Activated naive CD4-positive, alpha-beta T cell treated with anti-CD3 and anti-CD28 coated beads for 36 hours (primary cell): ENCODE measurements at places on chromosomes 11 and 22. TPM values are rescaled to one million over a fixed set of nuclear protein-coding genes. Genes with fewer than 3 reads are reported as not detected.

The EFCAB6 gene
- total RNA-seq: 0.15 TPM

The RCOR2 gene
- 0.17 TPM for total RNA-seq

The ATP5MG gene
- 284 TPM for total RNA-seq

The KCNK7 gene
- total RNA-seq: 0.35 TPM

The ABCC8 gene
- total RNA-seq: not detected

The TRPT1 gene
- total RNA-seq: 18.2 TPM

- no peak overlapping the region for H3K27ac ChIP-seq
- peaks cover 6% of the 10 kb centered on the region for H3K36me3 ChIP-seq
- H3K27me3 ChIP-seq: no peaks in the 10 kb centered on the region
Observed at GRCh38 chr11:63874511-63874910, 35.6 kb downstream of the MARK2 start.

DNA sequence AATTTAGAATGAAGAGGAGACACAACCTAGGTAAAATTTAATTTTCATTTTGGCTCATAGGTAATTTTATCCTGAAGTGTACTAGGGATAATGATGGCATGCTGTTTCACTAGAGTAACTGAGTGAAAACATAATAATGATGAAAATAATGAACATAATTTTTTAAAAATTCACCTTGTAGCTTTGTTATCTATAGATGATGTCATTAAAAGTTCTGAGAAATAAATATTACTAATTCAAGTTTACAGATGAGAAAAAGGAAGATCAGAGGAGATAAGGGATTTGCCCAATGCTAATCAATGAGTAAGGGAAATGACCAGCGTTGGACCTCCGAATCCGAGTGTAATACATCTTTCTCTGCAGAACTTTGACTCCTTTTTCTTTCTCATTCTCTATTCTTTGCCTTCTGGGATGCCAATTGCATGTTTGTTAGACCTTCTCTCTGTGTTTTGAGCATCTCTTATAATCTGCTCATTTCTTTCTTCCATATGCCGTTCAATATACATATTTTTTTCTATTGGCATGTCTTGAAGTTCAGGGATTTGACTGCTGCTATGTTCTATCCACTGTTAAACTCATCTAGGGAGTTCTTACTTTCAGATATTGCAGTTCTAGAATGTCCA is 186.5 kb downstream of the SNX19 start:
- H3K36me3 ChIP-seq: no peaks in the 10 kb centered on the region
- no peaks in the 10 kb centered on the region for H3K4me1 ChIP-seq
- H3K4me3 ChIP-seq: no peak overlapping the region

DNA sequence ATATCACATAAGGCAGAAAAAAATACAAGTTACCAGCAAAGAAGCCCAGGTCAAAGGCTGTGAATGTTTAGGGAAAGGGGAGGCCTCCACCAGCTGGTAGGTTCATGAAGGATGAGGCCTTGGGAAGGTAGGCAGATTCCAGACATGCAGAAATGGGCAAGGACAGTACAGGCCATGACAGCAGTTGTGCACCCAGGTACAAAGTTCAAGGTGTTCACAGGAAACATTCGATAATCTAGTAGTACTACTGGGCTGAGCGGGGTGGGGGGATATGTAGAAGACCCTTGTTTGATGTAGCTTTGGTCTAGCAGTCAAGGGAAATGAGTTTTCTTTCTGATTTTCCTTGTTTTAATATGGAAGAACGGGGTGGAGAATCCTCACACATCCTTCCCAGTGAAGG is 152.8 kb upstream of the RASSF10 start:
- DNase-seq: no peak
- H3K27me3 ChIP-seq: peaks cover 16% of the 10 kb centered on the region
- no peak overlapping the region for H3K27ac ChIP-seq
- no peaks in the 10 kb centered on the region for H3K36me3 ChIP-seq
- H3K4me1 ChIP-seq: peaks cover 5% of the 10 kb centered on the region
- no peak overlapping the region for H3K4me3 ChIP-seq

DNA sequence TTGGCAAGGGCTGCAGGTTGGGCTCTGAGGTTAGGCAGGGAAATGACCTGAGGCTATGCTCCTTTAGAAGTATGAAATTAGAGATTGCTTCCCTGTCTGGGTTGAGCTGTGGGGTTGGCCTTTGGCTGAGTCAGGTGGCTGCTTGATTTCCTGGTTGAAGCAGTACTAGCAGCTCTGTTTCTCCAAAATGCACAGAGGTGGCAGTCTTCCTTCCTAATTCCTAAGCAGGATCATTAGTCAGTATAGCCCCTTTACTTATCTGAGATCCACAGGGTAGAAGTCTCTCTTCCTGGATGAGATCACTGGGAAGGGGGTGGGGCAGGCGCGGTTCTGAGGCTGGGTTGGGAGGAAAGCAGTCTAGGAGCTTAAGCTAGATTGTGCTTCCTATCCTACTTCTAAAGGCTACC is 1917.5 kb downstream of the LRRC4C start:
- no peak overlapping the region for H3K27ac ChIP-seq
- no peaks in the 10 kb centered on the region for H3K4me1 ChIP-seq
- DNase-seq: no peak
- H3K27me3 ChIP-seq: no peaks in the 10 kb centered on the region
- no peak overlapping the region for H3K4me3 ChIP-seq

DNA sequence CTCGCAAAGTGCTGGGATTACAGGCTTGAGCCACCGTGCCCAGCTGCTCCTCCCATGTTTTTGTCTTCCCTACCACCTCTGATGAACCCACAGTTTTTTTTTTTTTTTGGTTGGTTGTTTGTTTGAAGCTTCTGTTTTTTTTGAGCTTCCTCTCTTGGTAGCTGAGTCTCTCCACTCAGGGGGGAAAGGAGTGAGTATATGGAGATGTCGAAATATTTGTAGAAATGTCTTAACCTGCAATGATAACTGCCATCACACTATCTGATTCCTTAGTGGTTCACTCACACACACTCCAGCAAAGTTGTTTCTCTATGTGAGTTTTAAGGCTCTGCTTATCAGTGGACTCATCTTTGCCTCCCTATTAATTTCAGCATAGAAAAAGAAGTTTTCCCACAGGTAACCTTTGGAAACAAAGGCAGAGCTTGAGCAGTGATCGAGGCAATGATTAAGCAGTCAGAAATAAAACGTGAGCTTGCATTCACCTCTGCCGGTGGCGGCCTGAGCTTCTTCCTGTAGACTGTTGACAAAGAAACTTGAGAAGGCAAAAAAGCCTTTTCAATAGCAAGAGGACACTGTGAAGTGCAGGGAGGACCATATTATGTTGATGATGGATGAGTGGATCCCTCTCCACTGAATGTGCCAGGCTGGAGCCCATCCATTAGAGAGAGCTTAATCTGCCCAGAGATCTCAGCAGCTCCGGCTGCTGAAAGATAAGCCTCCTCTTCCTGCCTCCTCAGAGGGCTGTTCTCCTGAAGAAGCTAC is 29.0 kb upstream of the RASSF10 start:
- peaks cover 13% of the 10 kb centered on the region for H3K27me3 ChIP-seq
- H3K36me3 ChIP-seq: no peaks in the 10 kb centered on the region
- H3K27ac ChIP-seq: no peak overlapping the region
- no peaks in the 10 kb centered on the region for H3K4me1 ChIP-seq
- H3K4me3 ChIP-seq: no peak overlapping the region
- DNase-seq: no peak

DNA sequence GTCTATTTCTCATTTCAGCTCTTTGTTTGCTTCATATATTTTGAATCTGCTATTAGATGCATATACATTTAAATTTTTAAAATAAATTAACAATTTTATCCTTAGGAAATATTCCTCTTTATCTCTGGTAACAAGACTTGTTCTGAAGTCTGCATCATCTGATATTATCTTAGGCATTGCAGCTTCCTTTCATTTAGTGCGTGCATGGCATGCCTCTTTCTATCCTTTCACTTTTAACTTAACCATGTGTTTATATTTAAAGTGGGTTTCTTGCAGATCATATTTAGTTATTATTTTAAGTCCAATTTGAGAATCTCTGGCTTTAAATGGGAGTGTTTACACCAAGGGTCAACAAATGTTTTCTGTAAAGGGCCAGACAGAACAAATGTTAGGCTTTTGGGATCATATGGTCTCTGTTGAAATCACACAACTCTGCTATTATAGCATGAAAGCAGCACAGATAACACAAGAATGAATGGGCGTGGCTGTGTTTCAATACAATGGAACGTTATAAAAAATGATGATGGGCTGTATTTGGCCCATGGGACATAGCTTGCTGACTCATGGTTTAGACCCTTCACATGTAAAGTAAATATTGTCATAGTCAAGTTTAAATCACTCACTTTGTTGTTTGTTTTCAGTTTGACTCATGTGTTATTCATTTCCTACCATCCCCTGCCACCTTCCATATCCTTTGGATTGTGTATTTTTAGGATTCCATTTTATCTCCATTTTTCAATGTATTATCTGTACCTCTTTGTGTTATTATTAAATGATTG is 83.9 kb upstream of the SNX19 start:
- no peaks in the 10 kb centered on the region for H3K36me3 ChIP-seq
- peaks cover 3% of the 10 kb centered on the region for H3K27me3 ChIP-seq
- no peak overlapping the region for H3K27ac ChIP-seq
- no peaks in the 10 kb centered on the region for H3K4me1 ChIP-seq
- no peak for DNase-seq
- no peak overlapping the region for H3K4me3 ChIP-seq

DNA sequence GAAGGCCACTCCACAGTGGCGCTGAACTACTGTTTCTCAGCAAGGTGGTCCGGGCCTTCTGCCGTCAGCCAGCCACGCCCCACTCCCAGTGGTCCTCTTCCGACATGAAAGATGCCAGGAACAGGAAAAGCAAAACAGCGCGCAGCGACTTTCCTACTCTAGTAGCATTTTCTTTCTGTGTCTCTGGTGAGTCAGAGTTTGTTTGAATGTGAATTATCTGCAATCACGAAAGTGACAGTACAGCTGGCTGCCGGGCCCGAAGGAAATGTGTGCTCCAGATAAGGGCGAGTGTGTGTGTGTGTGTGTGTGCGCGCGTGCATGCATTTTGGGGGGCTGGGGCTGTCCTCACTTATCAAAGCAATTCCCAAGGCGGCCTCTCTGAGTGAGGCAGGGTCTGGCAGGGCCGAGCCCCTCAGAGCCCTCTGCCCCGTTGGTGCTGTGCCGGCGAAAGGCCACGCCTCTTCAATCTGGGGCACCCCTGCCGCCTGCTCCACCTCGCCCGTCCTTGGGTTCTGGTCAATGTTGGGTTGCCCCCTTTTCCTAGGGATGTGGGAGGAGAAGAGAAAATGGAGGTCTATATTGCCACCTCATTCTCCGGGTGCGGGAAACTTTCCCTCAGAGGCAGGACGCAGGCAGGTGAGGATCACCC is 288.5 kb downstream of the KIRREL3 start:
- H3K36me3 ChIP-seq: no peaks in the 10 kb centered on the region
- peaks cover 25% of the 10 kb centered on the region for H3K27me3 ChIP-seq
- no peak overlapping the region for H3K4me3 ChIP-seq
- DNase-seq: no peak
- H3K27ac ChIP-seq: no peak overlapping the region

DNA sequence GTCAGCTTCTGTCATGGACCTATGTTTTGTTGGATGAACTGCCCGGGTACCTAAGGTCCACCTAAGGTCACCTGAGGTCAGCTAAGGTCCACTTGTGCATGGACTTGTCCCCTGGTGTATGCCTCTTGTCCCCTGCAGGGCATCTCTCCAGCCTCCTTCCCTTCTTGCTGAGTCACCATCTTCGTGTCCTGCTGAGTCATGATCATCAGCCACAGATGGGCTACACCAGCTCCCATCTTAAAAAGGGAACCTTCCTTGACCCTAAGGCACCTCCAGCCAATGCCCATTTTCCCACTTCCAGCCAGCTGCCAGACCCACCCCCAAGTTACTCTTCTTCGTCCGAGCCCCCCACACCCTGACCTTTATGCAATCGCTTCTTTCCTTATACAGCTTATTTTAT is 544.9 kb downstream of the TBC1D22A start:
- no peak overlapping the region for H3K27ac ChIP-seq
- H3K4me3 ChIP-seq: no peak overlapping the region
- DNase-seq: no peak

DNA sequence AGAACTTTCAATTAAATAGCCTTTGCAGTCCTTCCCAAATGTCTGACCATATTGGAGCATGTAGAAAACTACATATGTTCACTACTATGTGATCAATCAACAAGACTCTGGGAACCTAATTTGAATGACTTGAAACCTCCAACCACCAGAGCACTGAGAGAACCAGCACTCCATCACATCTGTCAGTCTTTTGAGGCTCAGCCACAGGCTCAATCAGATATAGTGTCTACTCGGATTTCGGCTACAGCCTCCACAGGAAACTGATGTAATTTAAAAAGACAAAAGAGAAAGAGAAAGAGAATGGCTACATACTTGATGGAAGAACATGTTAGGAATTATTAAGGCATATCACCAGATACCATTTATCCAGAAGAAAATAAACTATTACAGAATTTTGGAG is 859.0 kb downstream of the FAM181B start:
- peaks cover 40% of the 10 kb centered on the region for H3K4me1 ChIP-seq
- H3K27ac ChIP-seq: peak overlapping the region; percentile 64
- H3K27me3 ChIP-seq: no peaks in the 10 kb centered on the region
- peaks cover 2% of the 10 kb centered on the region for H3K36me3 ChIP-seq
- peak overlapping the region; percentile 57 for H3K4me3 ChIP-seq
- peak; percentile 39 for DNase-seq

DNA sequence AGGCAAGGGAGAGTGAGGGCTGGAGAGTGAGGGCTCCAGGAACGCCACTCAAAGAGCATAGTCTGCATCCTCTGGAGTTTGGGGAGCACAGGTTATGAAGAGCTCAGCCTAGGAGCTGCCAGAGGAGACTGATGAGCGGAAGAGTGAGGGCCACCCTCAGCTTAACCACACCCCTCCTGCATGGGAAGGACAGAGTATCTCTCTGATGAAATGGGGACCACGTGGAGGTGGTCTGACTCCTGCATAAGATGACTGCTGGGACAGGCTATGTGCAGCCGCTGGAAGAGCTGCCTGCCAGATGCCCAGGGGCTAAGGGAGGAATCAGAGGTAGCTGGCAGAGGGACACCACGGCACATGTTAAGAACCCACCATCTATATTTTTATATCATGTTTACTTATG is 162.9 kb upstream of the POU2AF2 start:
- H3K27ac ChIP-seq: no peak overlapping the region
- no peaks in the 10 kb centered on the region for H3K4me1 ChIP-seq
- peaks cover 2% of the 10 kb centered on the region for H3K27me3 ChIP-seq
- no peaks in the 10 kb centered on the region for H3K36me3 ChIP-seq
- no peak overlapping the region for H3K4me3 ChIP-seq

GRCh38 chr22:44842417-44842816 is 90.0 kb downstream of the ARHGAP8 start:
- no peak for DNase-seq
- no peaks in the 10 kb centered on the region for H3K36me3 ChIP-seq
- no peaks in the 10 kb centered on the region for H3K27me3 ChIP-seq
- H3K4me3 ChIP-seq: no peak overlapping the region
- H3K4me1 ChIP-seq: no peaks in the 10 kb centered on the region

DNA sequence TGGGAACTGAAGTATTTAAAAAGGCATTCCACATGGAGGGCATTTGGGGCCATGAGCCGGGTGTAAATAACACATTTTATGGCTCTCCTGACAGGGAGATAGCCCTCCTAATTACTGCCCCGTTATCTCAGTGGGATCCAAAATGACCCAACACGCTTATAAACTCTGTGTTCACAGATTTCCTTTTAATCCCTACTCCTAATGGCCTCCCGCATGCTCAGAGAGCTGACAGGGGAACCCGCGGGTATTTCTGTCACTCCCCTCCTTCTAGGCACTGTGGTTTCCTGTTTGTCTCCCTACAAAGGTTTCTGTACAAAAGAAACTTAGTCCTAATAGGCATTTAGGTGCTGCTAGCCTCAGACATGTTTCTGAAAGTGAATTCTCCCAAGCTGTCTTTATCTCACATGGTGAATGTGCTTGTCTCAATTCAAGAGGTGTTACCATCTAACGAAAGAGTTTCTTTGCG is 202.8 kb upstream of the SEZ6L start:
- H3K36me3 ChIP-seq: no peaks in the 10 kb centered on the region
- no peaks in the 10 kb centered on the region for H3K27me3 ChIP-seq
- peak; percentile 36 for DNase-seq
- peak overlapping the region; percentile 38 for H3K27ac ChIP-seq
- H3K4me1 ChIP-seq: peaks cover 34% of the 10 kb centered on the region
